ENCODE measurements at places on chromosomes 7 and 10.

GRCh38 chr10:129604333-129605032 is 137.4 kb downstream of the MGMT start:
- DNase-seq, result no peak

DNA sequence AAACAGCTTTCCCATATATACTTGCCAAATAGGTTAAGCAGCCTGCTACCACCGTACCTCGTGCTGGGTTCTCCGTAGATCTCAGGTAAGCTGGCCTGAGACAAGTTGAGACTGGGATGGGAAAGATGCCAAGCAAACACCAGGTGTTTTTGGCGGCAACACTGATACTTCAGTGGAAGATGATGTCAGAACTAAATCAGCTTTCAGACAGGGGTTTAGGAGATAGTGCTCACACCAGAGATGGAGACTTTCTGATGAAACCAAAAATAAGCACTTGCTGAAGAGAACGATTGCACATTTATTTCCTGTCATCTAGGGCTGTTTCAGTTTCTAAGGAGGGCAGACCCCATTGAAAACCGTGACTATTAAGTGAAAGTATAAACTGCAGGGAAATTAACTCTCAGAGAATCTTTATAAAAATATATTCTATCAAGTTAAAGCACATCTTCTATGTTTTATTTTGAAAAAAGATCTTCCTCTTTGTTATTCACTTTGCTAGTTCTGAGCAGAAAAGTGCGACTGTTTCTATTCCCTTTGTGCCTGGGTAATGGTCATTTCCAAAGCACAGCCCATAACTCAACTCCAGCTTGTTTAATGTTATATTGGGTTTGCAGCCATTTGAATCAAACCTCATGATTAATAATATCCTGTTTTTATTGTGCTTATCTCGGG is 149.9 kb downstream of the CPED1 start:
- DNase-seq, result peak; percentile 11

- no peak for DNase-seq
Measured at GRCh38 chr7:107926481-107926880, 35.5 kb downstream of the DLD start.

DNA sequence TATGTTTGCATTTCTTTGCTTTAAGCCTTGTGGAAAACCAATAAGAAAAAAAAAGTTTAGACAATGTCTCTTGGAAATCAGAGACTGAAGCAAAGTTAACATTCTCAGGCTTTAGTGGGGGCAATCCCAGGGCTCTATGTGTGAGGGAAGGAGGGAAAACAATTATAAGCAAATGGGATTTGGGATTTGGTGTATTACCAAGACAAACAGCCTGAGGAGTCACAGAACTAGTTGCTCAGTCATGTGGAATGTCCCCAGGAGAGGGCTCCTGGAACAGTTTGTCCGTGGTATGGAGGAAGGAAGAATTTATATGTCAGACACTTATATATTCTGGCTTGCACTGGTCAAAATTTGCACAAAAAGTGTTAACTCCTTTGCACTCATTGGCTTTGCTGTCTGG is 562.9 kb upstream of the TPK1 start:
- DNase-seq, result no peak

DNA sequence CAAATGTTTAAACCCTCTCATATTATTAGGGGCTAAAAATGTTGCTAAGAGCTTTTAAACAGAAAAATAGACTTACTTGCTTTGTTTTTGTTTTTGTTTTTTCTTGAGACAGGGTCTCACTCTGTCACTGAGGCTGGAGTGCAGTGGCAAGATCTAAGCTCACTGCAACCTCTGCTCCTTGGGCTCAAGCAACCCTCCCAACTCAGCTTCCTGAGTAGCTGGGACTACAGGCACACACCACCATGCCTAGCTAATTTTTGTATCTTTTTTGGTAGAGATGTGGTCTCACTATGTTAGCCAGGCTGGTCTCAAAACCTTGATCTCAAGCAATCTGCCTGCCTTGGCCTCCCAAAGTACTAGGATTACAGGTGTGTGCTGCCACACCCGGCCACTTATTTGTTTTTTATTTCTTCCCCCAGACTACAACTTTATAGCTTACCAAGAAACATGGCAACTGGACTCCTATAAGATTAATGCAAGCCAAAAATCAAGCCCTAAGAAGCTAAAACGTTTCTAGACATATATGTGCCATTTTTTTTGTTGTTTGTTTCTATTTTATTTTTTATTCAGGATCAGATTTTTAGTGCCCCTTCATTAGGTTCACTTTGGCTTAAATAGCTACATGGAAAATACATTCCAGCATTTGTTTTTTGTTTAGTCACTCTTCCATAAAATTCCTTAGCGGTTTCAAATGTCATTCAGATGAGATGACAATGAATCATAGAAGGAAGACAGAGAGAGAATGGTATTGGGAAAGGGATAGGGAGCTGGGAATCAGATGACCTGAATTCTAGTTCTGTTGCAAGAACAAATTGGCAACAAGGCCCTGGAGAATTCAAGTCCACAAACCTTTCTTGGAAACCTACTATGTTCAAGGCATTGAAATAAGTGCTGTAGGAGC is 163.4 kb upstream of the MKLN1 start:
- DNase-seq, result no peak

GRCh38 chr7:108114117-108114841 is 15.9 kb downstream of the LAMB4 start:
- DNase-seq, result peak; percentile 25

DNA sequence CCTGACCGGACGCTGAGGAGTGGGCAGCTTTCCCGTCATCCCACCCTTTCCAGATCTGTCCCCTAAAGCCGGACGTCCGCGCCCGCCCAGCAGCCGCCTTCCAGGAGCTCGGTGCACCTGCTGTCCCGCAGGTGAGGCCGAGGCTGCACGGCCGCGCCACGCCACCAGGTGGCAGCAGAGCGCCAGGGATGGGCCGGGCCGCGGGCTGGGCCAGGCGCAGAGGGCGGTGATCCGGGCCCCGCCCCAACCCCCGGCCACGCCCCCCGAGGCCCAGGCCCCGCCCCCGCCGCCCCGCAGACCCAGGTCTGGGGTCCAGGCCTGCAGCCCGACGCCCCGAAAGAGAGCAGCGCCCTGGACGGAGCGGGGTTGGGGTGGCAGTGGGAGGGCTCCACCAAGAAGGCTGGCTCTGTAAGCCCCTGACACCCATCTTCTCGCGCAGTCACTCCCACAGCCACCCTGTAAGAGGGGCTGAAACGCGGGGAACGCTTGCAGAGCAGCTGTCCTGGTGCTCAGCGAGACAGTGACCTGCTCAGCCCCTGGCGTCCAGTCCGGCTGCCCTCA is 32.2 kb downstream of the FOXL3 start:
- peak; percentile 55 for DNase-seq

GRCh38 chr7:129376076-129376777 is 58.0 kb upstream of the STRIP2 start:
- DNase-seq, result peak; percentile 70

DNA sequence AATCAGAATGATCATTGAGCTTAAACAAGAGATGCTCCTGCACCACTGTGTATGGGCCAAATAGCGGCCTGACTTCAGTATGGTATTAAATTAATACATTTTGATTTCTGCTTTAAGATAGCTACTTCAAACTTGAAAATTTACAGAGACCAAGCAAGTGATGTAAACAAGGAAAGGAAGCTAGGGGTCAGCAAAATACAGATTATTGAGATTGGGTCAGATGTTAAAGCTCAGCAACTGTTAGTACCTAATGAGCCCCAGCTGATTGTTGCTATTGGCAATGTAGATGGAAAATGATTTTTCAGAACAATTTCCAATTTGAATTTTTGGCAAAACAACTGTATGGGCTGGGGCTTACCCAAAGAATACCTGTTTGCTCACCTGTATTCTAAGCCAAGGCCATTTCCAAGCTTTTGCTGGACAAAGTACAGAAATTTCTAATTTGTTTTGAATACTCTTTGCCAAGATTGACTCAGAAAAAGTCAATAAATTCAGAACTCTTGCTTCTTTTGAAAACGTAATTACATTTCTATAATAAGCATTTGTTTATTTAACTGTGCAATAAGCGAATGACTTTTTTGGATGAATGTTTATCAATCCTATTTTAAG is 23.0 kb upstream of the DLD start:
- DNase-seq, result no peak

DNA sequence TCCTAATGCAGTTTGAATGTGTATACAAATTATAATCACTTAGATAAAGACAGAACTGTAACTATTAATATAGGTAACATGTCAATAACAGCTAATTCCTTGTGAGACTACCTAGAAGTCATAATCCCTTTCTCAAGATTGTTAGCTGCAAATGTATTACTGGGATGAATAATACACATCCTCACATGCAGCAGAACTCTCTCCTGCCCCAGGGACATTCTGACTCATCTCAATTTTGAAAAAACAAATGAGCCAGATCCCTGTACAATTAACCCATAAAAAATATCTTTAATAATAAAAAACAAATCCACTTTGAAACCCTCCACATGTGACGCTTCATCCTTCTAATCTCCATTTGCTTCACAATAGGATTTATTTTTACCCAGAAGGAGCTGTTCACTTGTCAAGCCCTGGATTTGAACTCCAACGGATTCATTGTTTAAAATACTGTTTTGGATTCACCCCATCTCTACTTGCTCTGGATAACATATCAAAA is 428.4 kb upstream of the TEX47 start:
- DNase-seq, result no peak

- peak; percentile 66 for DNase-seq
Measured at GRCh38 chr7:101094791-101095375, 9.6 kb downstream of the TRIM56 start.

DNA sequence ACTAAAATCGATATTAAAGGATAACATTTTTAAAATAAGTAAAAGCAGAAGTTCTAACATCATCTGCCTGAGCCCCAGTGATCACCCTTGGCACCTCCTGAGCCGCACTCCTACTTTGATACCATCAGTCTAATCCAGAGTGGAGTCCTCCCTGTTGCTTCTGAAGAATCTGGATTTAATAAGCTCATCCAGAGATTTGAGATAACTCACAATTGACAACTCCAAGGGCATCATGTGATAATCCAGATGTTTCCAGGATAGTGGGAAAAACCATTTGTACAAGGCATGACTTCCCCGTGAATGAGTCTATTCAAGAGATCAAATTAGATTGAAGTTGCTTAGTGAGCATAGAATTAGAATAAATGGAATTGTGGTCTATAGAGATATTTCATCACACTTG is 475.8 kb upstream of the C7orf33 start:
- DNase-seq, result no peak

DNA sequence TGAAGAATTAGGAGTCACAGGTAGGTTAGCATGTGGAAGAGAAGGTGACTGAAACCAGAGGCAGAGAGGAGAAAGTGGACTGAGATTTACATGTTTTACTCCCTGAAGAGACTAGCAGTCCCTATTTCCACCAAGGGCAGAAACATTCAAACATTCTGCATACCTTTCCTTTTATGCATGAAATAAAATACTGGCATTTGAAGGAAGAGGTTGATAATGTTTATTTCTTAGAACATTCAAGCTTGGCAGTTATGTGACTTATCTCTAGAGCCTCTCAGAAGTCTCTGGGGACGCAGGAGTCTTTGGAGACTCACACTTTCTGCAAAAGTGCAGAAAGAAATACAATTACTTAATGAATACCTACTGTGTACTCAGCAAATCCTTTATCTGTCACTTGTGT is 507.1 kb upstream of the C7orf33 start:
- DNase-seq, result no peak

DNA sequence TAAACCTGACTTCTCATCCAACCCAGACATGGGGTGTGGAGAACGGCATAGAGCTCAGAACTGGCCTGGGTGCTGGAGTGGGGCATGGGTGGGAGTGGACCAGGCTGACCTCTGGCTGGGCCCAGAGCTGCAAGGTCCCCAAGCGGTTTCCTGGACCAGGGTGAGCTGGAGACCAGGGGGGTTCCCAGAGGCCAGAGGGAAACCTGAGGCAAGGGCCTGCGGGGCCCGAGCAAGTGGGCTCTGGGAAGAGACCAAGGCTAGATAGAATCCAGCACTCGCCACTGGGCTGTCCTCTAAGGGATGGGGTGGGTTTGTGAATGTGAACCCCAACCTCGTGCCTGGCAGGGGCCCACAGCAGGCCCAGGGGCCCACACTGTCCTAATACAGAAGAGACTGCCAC is 39.4 kb upstream of the RET start:
- DNase-seq, result no peak

DNA sequence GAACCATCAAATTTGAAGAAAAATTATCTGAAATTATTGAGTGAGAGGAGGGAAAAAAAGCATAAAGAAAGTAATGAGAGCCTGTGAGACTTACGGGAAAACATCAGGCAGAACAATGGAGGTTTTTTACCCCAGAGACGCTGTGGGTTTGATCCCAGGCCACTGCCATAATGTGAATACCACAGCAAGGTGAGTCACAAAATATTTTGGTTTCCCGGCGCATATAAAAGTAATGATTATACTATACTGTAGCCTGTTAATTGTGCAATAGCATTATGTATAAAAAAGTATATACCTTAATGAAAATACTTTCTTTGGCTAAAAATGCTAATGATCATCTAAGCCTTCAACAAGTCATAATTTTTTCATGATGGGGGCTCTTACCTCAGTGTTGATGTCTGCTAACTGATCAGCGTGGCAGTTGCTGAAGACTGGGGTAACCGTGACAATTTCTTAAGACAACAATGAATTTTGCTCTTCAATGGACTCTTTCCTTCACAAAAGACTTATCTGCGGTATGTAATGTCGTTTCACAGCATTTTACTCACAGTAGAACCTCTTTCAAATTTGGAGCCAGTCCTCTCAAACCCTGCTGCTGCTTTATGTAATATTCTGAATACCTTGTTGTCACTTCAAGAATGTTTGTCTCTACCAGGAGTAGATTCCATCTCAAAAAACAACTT is 97.0 kb upstream of the FAM20C start:
- no peak for DNase-seq

- DNase-seq, result peak; percentile 21
Measured at GRCh38 chr10:84493951-84494848, 165.8 kb downstream of the CCSER2 start.

- no peak for DNase-seq
Measured at GRCh38 chr7:80412842-80413241, 99.0 kb downstream of the GNAT3 start.

- DNase-seq, result peak; percentile 30
Measured at GRCh38 chr10:102540023-102540422, 36.3 kb downstream of the SUFU start.

- peak; percentile 55 for DNase-seq
Measured at GRCh38 chr10:7417103-7417623, 6.3 kb upstream of the SFMBT2 start.

GRCh38 chr10:79310911-79311573 is 36.2 kb upstream of the PPIF start:
- no peak for DNase-seq

DNA sequence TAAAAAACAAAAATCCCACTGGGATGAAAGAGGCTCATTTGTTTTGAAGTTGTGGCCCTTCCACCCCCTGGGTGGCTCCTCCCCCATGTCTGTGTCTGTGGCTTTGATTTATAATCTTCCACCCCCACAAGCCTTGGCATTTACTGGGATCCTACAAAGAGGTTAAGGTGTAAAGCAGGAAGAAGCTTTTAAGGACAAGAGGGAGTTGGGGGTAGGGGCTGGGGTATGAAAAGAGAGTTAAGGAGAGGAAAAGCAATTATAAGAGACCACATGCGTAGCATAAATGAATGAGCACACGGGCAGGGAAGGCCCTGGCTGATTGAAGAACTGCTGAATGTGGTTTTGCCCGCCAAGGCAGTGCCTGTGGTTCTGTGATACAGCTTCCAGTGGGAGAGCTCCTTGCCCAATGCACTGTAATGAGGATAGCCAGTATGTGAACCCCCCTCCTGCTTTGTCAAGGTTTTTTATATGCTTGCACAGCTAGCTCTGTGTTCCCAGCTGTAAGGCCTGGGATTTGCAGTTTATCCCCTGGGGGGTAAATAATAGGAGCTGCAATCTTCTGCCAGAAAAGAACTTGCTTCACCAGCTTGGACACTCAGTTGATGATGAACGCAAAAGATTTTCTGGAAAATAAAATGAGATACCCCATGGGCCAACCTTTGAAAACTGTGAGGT is 34.7 kb upstream of the KMT2E start:
- peak; percentile 91 for DNase-seq
